ENCODE measurements at places on chromosomes 5 and 9. TPM values are rescaled to one million over a fixed set of nuclear protein-coding genes. Genes with fewer than 3 reads are reported as not detected.

GRCh38 chr9:134366223-134367031 is 40.2 kb downstream of the RXRA start:
- DNase-seq, result peak; percentile 58

SVEP1 gene
- total RNA-seq, result 4.5 TPM

OR1Q1 gene
- total RNA-seq, result not detected

C6 gene
- not detected for total RNA-seq

DNA sequence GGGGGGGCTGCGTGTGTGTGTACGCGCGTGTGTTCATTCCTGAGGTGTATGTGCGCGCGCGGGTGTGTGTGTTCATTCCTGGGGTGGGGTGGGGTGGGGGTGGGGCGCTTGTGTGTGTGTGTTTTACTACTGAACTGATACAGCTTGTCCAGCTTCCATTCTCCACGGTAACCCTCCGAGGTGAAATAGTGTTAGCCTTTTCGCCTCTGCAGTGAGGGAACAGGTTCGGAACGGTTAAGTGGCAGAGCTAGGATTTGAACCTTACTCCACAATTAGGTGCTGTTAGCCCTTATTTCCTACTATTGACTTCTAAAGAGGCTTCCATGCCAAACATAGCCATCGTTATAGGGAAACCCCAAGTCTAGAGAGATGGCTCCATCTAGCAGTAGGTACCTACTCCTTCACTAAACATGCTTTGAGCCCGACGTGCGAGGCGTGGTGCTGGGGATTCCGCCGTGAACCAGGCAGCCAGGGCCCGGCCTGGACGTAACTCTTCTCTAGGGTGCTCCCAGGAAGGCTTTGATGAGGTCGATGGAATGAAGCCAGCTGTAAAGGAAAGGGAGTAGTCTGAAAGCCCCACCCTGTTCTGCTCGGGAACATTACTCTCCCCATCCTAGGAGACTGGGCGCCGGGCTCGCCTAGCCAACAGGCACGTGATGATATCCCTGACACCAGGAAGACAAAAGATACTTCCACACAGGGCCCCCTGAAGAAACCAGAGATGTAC is 782 bp upstream of the SKP1 start:
- DNase-seq, result peak; percentile 84

CCL21 gene
- total RNA-seq, result not detected

DNA sequence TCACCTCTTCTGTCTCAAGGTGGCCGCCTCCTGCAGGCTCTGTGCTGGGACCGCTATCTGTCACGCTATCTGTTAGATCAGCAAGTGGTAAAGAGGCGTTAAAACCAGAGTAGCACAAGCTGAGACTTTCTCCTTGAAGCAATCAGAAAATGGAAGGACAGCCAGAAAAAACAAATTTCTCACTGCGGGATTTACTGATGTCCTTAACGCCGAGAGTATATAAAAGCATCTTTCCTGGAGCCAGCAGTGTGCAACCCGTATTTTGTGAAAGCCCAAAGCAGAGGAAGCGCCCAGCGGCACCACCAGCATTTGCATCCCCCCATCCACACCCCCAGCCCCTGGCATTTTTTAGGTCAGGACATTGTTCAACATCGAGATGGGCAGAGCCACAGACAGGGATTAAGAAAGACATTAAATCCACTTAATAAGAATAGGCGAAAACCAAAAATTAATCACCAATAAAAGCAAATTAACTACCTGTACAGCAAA is 48.6 kb downstream of the DUSP1 start:
- DNase-seq, result no peak

CD14 gene
- 1.7 TPM for total RNA-seq

DNA sequence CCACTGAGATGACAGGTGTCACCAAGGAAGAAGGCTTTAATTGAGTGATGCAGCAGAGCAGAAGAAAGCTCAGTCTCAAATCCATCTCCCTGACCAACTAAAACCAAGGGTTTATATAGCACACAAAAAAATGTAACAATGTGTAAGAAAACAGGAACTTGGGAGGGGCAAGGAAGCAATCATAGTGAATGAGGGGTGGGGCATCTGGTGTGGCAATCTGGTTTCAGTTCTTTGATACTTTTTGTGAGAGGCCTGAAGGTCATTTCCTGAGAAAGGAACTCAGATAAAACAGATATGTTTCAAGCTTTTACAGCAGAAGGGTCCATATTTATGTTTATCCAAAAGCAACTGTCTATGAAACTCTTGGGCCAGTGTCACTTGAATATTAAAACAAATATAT is 19.7 kb downstream of the CD180 start:
- no peak for DNase-seq

DNA sequence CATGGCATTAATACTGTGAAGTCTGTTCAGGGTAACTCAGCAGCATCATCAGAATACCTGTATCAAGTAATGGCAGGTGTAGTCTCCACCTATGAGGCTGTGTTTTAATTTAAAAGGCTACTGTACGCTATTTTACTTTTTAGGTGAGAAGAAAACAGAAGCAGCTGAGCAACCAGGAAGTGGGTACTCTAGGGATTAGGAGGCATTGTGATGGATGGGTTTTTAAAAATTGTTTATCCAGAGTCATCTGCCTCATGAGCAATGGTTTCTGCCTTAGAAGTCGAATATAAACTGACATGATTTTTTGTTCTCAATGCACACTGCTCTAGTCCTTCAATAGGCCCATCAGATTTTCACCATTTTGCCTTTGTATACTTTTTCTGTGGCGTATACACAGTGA is 42.6 kb downstream of the PSIP1 start:
- DNase-seq, result no peak

DNA sequence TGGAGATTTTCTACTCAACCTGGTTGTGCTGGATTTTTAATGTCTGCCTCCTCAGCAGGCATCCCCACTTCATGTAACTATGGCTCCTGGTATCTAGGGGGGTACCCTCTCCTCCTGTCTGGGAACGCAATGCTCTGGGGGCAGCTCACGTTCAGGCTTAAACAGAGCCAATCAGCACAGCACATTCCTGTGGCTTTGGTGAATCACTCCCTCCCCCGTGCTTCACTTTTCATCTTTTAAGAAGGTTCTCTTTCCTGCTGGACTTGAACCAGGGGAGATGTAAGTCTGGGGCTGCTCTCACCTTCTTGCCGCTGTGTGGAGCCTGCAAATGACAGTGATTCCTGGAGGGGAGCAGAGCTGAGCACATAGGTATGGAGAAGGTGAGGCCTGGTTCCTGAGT is 101.2 kb downstream of the MSX2 start:
- DNase-seq, result peak; percentile 3

DNA sequence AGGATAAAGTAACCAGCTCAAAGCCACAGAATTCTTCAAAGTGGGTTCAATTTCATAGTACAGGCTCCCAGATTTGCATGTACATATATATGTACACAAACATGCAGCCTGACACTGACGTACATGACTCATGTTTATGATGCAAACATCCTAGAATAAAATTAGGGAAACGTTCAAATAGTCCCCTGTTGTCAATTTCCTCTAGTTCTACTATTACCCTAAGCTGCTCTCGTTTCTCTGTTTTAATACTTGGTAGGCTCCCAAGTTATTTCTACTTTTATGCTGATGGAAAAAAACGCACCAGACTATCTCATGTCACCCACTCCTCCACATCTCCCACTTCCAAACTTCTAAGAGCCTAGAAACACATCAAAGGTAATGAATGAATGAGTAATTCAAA is 229.7 kb downstream of the EPB41L4A start:
- no peak for DNase-seq

DNA sequence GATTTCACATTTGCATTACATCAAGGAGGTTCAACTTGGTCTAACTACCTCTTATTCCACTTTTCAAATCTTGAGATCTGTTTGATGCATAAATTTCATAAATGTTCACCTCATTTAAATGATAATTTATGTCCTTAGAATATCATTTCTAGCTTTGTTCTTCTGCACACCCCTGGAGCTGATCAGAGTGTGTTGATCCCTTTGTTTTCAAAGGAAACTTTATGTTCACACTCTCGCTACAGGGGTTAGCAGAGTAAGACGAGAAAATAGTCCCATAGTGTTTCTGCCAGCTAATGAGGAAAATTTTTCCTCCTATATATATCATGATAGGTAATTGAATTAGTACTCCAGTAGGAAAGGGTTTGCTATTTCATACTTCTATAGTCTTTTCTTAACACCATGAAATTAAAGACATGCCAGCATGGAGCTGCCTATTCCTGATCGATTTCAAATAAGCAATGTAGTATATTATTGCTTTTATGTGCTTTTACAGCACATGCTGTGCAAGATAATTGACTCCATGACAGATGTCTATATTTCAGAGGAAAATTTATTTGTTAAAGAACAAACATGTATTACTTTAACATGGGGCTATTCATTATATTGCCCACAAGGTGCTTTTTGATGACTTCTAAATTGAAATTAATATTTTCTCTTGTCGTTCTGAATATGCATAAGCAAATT is 4.8 kb upstream of the PAM start:
- no peak for DNase-seq

GRCh38 chr5:125219710-125220109 is 473.3 kb upstream of the ZNF608 start:
- no peak for DNase-seq

NUP188 gene
- total RNA-seq, result 62.2 TPM

PCDHA4 gene
- 0.83 TPM for total RNA-seq

- DNase-seq, result no peak
These were observed 31.5 kb downstream of the TMEM245 start for GRCh38 chr9:109088221-109088620.

RNF183 gene
- total RNA-seq, result not detected

SV2C gene
- total RNA-seq, result under 0.01 TPM

SLC25A51 gene
- total RNA-seq, result 31.3 TPM

- no peak for DNase-seq
These were observed 40.9 kb downstream of the NMUR2 start for GRCh38 chr5:152364172-152364571.

GRCh38 chr9:127402401-127403090 is 5.6 kb downstream of the SLC2A8 start:
- no peak for DNase-seq

- DNase-seq, result no peak
These were observed 5.9 kb downstream of the ZCCHC7 start for GRCh38 chr9:37126214-37126788.

DNA sequence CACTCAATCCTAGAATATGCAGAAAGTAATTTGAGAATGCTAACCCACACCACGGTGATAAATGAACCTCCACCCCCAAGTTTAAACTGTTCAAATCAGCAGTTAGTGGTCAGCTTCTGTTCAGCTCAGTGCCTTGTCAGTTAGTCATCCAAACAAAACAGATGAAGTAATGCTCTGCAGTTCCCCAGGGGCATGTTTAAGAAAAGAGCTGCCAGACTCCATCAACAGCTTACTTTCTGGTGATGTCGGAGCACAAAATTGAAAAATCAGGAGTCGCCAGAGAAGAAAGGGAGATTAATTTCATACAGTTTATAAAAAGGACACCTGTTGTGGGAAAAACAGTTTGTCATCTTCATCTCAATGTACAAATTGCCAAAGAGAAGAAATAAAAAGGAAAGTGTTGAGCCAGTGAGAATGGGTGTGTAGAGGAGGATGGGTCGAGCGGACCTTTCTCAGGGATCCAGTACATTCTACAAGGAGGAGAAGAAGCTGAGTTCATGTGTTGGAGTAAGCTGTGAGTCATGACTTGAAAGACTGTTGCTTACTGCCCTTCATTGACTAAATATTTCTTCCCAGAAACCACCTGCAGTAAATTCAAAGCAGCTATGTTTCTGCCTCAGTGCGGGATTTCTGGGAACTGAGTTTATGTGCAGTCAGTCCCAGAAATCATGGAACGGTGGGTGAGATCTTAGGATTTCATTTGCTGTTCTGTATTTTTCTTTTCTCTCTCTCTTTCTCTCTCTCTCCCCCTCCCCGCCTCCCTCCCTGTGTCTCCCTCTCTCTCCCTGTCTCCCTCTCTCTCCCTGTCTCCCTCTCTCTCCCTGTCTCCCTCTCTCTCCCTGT is 13.7 kb downstream of the TRIO start:
- peak; percentile 94 for DNase-seq

GRCh38 chr5:140293091-140293848 is 9.6 kb downstream of the PFDN1 start:
- DNase-seq, result no peak

GRCh38 chr5:77683171-77683732 is 44.7 kb upstream of the OTP start:
- no peak for DNase-seq

- no peak for DNase-seq
These were observed 31.7 kb upstream of the NFIB start for GRCh38 chr9:14345354-14346230.

PCDHA10 gene
- 1.3 TPM for total RNA-seq

DNA sequence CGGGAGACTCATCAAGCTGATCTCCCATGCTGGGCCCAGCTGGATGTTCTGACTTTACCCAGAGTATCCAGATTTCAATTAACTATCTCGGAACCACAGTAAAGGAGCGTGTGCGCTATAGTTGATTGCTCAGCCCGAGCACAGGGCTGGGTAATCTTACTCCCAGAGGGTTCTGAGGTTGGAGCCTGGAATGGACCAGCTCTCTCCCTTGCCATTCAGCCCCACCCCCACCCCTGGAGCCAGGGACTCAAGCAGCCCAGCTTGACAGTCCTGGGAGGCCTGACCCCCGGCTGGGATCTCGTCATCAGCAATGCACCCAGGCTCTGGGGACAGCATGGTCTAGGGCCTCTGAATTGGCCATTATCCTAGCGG is 23.7 kb upstream of the PTGES start:
- no peak for DNase-seq
